AG08395 (cell line): ENCODE measurements at places on chromosomes 13 and 19.

- peak; percentile 34 for DNase-seq
These were observed 102.9 kb downstream of the TEX26 start for GRCh38 chr13:31035185-31035965.

- DNase-seq, result peak; percentile 2
These were observed 104.5 kb downstream of the PIBF1 start for GRCh38 chr13:72886272-72887067.

- peak; percentile 59 for DNase-seq
These were observed 54.3 kb downstream of the SLAIN1 start for GRCh38 chr13:77751513-77752456.

- DNase-seq, result no peak
These were observed 188.0 kb upstream of the IRS2 start for GRCh38 chr13:109974354-109974753.

GRCh38 chr19:37872383-37872782 is 34.0 kb downstream of the WDR87 start:
- no peak for DNase-seq

DNA sequence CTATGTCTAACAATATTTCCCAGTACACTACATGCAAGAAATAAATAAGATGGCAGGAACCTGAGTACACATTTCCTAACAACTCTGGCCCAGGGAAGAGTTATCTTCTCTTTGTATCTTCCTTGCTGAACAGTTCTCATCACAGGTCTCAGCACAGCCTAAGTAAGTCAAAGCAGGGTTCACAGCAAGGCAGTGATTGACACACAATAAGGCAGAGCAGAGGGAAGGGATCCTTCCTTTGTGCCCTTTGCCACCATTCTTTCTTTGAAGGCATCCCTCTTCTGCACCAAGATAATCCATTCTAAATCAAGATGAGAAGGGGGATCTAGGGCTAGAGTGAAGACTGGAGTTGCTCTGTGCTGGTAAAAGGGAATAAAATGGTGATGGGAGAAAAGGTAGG is 73.4 kb upstream of the TRPC4 start:
- no peak for DNase-seq

- DNase-seq, result peak; percentile 51
These were observed 103.3 kb downstream of the DLEU7 start for GRCh38 chr13:50740052-50740741.
